H4 (cell line): ENCODE measurements at places on chromosomes 2 and 18.

DNA sequence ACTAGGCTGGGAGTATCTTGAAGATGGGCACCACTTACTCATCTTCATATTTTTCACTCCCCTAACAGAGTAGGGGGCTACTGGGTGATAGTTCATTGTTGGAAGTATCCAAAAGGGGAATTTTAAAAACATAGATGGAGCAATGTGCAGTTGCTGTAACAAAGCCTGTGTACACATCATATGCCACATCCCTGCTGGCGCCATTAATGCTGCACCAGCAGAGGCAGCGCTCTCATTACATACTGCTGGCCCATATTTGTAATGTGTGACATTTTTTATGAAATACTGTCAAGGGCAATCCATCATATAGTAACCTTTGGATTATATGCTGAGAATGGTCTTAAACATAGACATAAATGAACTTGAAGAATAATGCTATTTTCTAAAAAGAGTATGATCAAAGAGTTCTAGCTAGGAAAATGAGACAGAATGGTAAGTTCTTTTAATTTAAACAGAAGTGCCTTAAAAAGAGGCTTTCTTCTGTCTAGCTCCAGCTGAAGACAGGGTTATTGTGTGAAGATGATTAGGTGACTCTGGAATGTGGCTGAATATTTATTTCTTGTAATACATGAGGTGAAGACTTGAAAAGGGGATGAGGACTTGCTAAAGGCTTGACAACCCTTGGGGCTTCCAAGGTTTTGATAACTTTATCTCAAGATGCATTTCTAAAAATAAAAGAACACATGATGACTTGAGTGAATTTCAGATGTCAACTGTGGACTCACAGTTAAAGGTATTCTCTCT, 2.4 kb upstream of the TMEM178A start:
- no peak for DNase-seq

GRCh38 chr2:219029829-219030165, 11.5 kb downstream of the CFAP65 start:
- DNase-seq: peak; percentile 62

DNA sequence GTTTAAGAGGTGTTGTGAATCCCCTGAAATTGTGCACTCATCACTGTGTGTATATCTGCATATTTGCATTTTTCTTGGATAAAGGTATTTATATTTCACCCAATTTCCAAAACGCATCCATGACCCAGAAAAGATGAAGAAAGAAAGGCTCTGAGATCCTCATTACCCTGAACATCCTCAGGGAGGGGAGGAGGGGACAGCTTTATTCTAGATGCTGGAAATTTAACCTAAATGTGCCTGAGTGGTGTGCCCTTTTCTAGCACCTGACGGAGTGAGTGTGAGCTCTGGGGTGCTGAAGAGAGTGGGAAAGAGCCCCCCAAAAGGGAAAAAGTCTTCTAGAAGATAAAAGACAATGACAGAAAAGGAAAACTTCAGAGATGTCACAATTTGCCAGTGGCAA, 20.8 kb downstream of the CNTNAP5 start:
- DNase-seq: no peak

DNA sequence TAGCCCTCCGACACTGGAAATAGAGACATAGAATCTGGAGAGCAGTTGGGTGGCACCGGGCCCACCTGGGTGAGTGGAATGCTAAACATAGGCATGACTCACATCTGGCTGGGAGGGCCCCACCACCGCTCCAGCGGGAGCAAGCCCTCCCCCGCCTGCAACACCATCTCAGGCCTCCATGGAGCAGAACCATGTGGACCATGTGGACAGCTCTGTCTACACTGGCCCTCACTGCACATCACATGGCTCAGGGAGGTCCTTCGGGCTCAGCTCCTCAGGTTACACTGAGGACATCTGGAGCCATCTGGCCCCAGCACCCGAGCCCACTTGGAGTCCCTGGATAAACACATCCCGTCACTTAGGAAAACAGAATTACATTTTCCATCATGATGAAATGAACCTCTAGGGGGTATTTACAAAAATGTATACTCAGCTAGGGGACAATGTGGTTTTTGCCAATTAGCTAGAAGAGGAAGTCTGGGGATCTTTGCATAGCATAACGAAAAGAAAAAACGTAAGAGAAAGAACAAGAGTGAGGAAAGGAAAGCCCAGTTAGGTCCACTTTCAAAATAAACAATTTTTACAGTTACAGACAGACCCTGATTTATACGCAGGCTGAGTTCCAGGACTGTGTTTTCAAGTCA, 30.7 kb upstream of the MLPH start:
- DNase-seq: peak; percentile 100

DNA sequence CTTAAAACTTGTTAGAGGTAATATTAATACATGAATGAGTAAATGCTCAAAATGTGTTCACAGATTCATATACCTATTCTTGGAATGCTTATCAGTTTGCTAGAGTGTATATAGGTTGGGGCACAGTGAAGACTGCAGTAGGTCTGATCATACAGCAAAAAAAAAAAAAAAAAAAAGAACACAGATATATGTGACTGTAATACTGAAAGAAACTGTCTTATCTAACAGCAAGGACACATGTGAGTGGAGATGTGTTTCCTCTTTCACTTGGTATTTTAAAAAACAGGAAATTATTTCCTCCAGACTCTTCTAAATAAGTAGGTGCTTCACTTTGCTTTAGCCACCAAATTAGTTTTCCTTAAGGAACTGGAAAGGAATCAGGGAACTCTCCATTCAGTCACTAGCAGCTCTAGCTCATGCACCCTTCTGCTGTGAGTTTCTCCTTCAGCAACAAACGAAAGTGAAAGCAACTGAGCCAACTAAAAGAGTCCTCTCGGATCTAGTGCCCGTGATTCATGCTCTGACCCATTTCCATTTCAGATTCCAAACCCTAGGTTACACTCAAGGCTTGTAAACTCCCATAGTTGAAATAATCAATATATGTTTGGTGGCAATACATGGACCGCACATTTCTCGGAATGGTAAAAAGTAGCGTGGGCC, 98.5 kb downstream of the DSEL start:
- peak; percentile 87 for DNase-seq
